DMS153 (cell line): ENCODE measurements at places on chromosomes 3 and 15.

GRCh38 chr3:11930084-11930483 lies 74.1 kb upstream of the SYN2 start:
- no peak for DNase-seq

DNA sequence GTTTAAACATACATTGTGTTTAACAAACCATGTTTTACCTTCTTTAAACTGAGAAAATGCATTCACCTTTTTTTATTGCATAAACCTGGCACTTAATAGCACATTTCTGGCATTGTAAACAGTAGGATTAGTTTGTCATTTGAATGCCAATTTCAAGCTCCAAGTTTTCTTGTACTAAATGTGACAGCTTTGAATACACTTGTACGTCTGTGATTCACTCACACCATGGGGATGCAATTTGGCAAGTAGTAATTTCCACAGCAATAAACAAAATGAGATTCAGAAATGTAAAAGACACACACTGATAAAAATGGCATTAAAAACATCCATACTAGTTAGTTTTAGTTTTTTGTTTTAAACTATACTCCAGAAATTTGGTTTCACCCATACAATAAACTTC lies 598.9 kb downstream of the SI start:
- DNase-seq: no peak

DNA sequence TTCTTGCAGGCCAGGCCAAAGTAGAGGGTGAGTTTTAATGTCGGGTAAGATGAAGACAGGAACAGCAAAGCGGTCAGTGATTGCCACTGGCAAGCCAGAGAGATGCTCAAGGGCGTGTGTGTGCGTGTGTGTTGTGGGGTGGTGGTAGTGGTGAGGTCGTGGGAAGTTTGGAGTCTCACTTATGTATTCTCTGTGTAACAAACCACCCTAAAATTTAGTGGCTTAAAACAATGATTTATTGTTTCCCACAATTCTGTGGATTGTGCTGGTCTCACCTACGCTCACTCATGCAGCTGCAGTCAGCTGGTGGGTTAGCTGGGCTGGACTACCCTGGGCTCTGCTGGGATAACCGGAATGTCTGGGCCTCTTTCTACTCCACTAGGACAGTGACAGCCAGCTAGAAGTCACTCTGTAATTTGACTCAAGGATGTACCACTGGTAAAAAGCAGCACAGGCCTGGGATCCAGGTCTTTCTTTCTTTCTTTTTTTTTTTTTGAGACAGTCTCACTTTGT lies 50.9 kb upstream of the BHLHE40 start:
- no peak for DNase-seq

GRCh38 chr15:100986158-100986896 lies 67.2 kb downstream of the LRRK1 start:
- no peak for DNase-seq

- no peak for DNase-seq
These were observed 10.5 kb downstream of the KIF15 start for GRCh38 chr3:44772099-44772442.

- DNase-seq: no peak
These were observed at the start of gene SPINT1 for GRCh38 chr15:40843885-40844695. Gene SPINT1 (plus strand): TSS chr15:40844048. CDS start chr15:40844555, 507 bp downstream.

- DNase-seq: no peak
These were observed 152.4 kb upstream of the CGNL1 start for GRCh38 chr15:57223887-57224286.

DNA sequence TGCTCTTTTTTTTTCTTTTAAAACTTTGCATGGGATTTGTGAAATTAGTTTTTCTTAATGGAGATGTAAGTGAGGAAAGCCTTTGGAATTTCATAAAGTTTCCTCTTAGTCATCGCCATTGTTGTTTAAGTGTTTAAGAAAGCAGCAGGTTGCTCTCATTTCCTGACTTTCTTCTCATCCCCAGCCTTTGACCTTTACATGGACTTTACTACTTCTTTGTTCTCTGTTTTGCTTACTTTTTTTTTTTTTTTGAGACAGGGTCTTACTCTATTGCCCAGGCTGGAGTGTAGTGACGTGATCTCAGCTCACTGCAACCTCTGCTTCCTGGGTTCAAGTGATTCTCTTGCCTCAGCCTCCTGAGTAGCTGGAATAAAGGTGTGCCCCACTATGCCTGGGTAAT lies 38.6 kb downstream of the FBXL2 start:
- no peak for DNase-seq

GRCh38 chr3:45553469-45553974 lies 41.0 kb upstream of the LIMD1 start:
- no peak for DNase-seq

DNA sequence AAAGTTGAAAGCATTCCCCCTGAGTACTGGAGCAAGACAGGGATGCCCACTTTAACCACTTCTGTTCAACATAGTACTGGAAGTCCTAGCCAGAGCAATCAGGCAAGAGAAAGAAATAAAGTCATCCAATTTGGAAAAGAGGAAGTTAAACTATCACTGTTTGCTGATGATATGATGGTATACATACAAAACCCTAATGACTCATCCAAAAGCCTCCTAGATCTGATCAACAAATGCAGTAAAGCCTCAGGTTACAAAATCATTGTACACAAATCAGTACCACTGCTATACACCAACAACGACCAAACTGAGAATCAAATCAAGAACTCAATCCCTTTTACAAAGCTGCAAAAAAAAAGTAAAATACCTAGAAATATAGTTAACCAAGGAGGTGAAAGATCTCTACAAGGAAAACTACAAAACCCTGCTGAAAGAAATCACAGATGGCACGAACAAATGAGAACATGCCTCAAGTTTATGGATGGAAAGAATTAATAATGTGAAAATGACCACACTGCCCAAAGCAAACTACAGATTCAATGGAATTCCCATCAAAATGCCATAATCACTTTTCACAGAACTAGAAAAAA lies 40.3 kb downstream of the RPL39L start:
- no peak for DNase-seq

- DNase-seq: no peak
These were observed 71.5 kb upstream of the BFSP2 start for GRCh38 chr3:133328373-133328772.

- DNase-seq: no peak
These were observed 85.7 kb downstream of the VGLL4 start for GRCh38 chr3:11558002-11558401.

- no peak for DNase-seq
These were observed 128.7 kb downstream of the PGPEP1L start for GRCh38 chr15:98878862-98879261.
